Cardiac ventricle fibroblast (primary cell): ENCODE measurements at places on chromosomes 13 and 19. TPM values are rescaled to one million over a fixed set of nuclear protein-coding genes. Genes with fewer than 3 reads are reported as not detected.

DENND1C gene
- total RNA-seq = not detected in 2 replicates

CACNG6 gene
- total RNA-seq = 0.68 and 1.8 TPM in 2 replicates

METTL21C gene
- 0.20 TPM in 1 of 2 replicates, not detected in the other for total RNA-seq

PCDH9 gene
- total RNA-seq = 15.8 and 16.7 TPM in 2 replicates

CGB1 gene
- total RNA-seq = not detected in 2 replicates

F7 gene
- total RNA-seq = not detected in 2 replicates

TMEM190 gene
- total RNA-seq = not detected in 2 replicates

PRSS57 gene
- total RNA-seq = not detected in 2 replicates

TRPC4 gene
- total RNA-seq = 0.10 and 0.44 TPM in 2 replicates

ZNF766 gene
- total RNA-seq = 7.7 and 12.7 TPM in 2 replicates

PODNL1 gene
- total RNA-seq = 5.7 and 8.3 TPM in 2 replicates

SPTBN4 gene
- total RNA-seq = 1.5 and 5.0 TPM in 2 replicates

FFAR3 gene
- total RNA-seq = 0.19 TPM in 1 of 2 replicates, not detected in the other

ATP4A gene
- total RNA-seq = not detected in 2 replicates

PEAK3 gene
- not detected in 2 replicates for total RNA-seq

KDELR1 gene
- 192 and 204 TPM in 2 replicates for total RNA-seq
